ENCODE measurements at places on chromosomes 1 and 21.

GRCh38 chr1:29592261-29592615, 355.9 kb downstream of the PTPRU start:
- DNase-seq, result no peak

GRCh38 chr1:244092293-244092963, 41.3 kb downstream of the ZBTB18 start:
- DNase-seq, result no peak

- DNase-seq, result no peak
These were observed 4.1 kb upstream of the TAGLN2 start for GRCh38 chr1:159929155-159930051.

DNA sequence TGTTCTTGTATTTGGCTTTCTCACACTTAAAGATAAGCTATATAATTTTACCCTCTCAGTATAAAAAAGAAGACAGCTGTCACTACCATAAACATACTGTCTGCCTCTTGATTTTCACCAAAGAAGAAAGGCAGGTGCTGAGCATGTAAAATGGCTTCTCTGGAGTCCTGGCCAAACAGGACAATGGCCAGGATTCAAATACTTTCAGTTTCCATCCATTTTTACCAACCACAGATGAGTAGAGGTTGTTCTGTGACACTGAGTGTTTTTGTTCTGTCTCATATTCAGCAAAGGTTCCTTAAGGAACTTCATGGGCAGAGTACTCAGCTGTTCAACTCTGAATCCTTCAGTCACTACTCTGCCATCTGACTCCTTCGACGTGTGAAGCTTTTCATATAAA, 29.4 kb upstream of the RAB3GAP2 start:
- no peak for DNase-seq

- peak; percentile 86 for DNase-seq
These were observed 4.4 kb downstream of the ACBD3 start for GRCh38 chr1:226181996-226182714.

DNA sequence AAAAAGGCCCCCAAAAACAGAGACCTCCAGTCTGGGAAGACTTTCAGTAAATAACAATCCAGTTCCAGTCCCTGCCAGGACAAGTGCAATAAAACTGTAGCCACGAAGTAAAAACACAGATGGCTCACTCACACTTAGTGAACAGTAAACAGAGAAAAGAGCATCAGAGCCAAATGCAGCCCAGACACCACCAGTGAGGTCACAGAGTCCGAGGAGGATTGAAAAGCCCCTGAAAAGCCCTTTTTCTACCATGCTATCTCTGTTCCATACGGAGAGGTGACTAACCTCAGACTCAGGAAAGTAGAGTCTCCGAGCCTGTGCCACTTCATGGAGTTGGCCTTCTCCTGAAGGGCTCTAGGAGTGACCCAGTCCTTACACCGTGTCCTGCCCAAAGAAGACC, 84.5 kb downstream of the COLGALT2 start:
- DNase-seq, result no peak

Data from hematopoietic multipotent progenitor cell treated with erythropoietin and hydrocortisone succinate and interleukin-3 and kit ligand, for 6 days (in vitro differentiated cells).